NCI-H187 (cell line): ENCODE measurements at places on chromosomes 6 and 20.

- DNase-seq = no peak
Measured at GRCh38 chr6:71486461-71486860, 197.8 kb downstream of the OGFRL1 start.

GRCh38 chr6:12066297-12066696, 54.2 kb downstream of the HIVEP1 start:
- DNase-seq = no peak

GRCh38 chr6:34150766-34151165, 4.9 kb upstream of the GRM4 start:
- DNase-seq = no peak

GRCh38 chr6:3425574-3425973, 31.3 kb downstream of the SLC22A23 start:
- DNase-seq = no peak

DNA sequence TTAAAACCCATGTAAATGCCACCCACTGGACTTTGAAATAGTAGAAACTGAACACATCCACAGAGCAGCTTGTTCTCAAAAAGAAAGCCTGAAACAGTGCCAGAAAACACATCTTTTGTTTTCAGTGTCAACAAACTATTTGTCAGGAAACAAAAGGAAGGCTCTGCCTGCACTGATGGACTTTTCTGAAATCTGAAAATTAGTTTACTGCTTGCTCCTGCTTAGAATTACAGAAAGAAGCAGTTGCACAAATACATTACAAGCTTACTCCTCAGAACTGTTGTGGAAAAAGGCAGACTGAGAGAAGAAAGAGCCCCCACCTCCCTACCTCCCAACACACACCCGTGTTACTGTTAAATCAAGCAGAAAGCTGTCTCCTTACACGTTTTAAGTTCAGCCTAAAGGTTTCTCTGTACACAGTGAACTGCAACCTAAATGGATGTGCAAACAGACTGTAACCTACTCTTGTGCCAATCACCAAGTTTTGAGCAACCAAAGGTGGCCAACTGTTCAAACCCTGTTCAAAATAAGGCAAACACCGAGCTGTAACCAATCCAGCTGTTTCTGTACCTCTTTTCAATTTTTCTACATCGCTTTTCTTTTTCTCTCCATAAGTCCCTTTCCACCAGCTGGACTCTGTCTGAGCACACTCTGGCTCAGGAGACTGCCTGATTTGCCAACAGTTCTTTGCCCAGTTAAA, 43.7 kb downstream of the FRK start:
- DNase-seq = no peak

GRCh38 chr6:108562503-108562993, 1.8 kb downstream of the FOXO3 start:
- no peak for DNase-seq

- DNase-seq = no peak
Measured at GRCh38 chr20:12305188-12305950, 387.7 kb downstream of the BTBD3 start.

GRCh38 chr20:17541996-17542395, 10.8 kb upstream of the BFSP1 start:
- no peak for DNase-seq

- DNase-seq = no peak
Measured at GRCh38 chr6:38136547-38136946, 317.0 kb downstream of the ZFAND3 start.

DNA sequence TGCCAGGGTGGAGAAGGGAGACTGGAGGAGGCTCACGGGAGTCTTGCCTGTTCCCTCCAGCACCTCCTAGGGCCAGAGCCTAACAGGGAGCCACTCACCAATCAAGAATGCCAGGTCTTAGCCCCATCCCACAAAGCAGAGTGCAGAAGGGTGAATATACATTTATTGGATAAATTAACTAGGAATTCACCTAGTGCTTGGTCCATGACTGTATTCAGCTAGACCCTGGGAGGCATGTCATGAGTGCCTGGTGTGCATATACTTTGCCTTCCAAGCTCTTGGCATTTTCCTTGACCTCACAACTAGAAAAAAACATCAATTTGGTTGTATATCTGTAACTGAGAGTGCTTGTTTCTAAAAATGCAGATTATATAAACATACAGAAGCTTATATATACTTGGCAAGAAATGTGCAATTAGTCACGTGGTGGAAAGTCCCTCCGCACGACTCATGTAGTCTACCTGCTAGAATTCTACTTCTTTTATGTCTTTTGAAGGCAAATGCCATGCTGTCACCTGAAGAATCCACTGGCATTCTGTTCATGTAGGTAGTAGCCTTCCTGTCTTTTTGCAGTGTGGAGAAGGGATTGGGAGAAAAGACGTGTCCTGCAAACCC, 991.0 kb downstream of the KIF16B start:
- no peak for DNase-seq

DNA sequence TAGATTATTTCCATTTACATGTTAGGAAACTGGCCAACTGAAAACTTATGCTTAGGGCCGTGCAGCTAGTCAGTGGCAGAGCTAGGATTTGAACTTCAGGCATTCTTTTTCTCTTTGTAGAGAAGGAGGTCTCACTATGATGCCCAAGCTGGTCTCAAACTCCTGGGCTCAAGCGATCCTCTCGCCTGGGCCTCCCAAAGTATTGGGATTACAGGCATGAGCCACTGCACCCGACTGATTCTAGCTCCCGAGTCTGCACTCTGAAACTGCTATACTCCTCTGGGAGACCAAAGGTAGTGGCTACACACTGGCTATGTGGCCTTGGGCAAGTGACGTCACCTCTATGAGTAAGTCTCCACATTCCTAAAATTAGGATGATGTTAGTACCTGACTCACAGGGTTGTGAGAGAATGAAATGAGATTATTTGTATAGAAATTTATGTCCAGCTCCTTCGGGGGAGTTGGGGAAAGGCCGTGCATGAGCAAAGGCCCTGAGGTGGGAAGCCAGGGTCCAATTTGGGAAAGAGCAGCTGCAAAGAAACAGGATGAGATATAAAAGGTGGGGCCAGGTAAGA, 6.4 kb downstream of the PLTP start:
- no peak for DNase-seq

DNA sequence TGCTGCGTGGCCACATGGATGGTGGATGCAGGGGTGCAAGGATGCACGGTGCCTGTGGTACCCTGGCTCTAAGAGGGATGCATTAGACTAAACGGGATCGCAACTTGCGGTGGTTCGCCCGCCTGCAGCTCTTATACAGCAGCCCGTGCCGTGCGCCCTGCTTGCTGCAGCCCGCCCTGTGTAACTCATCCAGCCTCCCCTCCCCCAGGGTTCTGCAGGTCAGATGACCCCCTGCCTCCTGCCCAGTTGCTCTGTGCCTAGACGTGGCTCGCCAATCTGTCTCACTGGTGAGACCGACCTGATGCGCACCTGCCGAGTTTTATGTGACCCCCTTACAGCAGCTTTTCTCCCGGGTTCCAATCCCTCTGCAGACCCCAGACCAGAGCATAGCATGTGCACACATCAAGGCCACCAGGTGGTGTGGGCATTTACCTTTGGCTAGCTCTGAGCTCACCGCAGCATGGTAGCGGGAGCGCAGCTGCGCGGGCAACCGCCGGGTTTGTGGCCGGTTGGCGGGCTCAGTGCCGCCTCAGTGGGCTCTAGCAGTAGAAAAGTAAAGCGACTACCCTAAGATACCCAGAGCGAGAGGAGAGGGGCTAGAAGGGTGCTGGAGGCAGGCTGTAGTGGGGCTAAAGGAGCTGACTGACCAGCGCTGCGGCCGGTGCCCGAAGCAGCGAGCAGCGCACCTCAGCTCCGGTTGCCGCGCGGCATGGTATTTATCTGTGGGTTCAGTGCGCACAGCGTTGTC, 693 bp upstream of the GNAS-AS1 start:
- no peak for DNase-seq

DNA sequence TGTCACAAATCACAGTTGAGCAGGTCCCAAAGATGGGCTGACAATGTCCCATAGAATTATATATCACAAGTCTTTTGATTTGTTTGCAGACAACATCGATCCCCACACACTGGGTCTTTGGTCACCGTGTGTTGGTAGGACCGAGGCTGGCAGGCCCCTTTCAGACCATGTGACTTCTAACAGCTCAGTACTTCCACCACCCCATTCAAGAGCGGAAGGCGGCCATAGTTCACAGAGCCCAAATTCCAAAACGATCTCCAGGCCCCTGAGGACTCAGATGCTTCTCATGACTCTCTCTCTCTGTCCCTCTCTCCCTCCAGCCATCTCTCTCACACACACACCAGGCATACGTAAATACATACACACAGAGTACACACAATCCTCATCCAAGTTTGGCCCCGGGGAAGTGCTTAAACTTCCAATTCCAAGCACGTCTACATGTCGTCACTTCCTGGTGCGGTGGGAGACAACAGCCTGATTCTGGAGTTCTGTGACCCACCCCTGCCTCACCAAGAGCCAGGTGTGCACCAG, 155.9 kb upstream of the INSM1 start:
- peak; percentile 79 for DNase-seq

DNA sequence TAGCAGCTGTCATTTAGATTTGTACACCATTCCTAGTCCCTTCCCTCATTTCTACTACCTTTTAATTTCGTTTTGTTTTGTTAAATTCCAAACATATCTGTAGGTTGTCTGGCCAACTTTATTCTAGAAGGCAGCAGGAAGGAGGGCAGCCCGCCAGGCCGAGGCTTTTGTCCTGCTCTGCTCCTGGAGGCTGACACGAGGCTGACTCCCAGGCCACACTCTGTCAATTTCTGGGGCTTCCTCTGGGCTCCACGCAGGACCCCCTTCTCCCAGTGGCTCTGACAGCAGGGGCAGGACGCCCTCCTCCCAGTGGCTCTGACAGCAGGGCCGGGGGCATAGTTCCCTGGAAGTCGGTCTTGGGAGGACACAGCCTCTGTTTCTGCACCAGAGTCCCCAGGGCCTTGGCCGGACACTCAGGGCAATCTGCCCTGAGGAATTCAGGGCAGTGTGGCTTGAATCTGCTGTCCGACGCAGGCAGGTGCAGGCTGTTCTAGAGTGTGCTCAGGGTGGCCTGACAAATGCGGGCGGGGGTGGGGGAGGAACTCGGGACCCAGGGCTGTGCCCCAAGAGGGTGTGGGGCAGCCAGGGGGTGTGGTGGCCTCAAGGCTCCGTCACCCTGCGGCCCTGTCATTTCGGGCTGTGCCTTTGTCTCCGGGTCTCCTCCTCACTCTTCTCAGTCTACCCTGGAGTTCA, 11.8 kb downstream of the SMOC2 start:
- no peak for DNase-seq

- no peak for DNase-seq
Measured at GRCh38 chr6:148591656-148592055, 155.2 kb upstream of the UST start.

DNA sequence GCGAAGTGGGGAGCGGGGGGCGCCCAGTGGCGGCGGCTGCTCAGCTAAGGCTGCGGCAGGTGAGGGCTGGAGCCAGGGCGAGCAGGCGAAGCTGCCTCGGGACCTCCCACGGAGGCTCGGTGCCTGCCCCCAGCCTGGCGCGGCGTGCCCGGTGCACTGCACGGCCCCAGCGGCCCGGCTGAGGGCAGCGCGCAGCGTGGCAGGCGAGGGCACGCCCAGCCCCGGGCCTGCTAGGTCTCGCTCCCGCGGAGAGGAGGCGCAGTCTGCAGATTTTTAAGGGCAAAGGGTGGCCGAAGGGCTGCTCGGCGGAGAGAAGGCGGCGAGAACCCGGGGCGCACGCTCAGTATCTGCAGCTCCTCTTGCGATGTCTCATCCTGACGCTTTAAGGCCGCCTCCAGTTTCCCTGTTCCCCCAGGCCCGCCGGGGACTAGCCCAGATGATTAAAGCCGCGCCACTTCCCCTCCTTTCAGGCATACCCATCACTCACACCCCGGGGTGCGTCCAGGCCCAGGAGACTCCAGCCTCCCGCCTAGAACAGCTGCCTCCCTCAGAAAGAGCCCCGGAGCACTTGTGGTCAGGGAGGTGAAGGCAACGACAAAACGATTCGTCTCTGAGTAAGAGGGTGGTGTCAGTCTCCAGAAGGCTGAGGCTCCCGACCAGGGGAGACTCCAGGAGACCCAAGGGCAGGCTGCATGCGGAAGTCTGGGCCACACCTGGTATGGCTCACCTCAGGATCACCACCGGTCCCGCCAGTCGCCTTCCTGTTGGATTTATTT, at the start of gene FERMT1:
Gene FERMT1 (minus strand): TSS at position 158 of the 776 bp plus-strand sequence. CDS start 3,476 bp downstream, outside the sequence.
- no peak for DNase-seq

DNA sequence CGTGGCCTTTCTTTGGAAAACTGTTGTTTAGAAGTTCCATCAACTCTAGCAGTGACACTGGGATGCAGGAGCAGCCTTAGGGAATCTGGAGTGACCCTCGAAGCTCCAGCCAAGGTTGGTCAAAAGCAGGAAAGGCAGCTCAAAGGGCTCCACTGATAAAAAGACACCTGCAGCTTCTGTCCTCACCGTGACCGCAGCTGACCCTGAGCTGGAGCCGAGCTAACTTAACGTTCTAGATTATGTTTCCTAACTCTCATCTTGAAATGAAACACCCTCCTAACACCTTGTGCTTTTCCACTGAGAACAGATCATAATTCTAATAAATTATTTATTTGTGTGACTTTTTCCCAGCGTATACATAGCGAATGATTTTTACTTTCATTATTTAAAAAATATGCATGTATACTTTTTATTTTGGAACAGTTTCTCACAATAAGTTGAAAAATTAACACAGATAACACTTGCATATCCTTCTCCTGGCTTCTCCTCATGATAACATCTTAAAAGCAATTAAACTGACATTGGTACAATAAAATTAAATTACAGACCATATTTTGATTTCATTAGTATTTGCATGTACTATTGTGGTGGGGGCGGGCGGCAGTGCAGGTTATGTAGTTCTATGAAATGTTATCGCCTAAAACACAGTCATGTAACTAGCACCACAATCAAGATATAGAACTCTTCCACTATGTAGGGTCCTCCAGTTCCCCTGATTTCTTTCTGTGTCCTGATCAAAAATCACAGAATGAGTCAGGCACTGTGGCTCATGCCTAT, 116.1 kb downstream of the MOXD1 start:
- no peak for DNase-seq
